ENCODE measurements at places on chromosomes 16 and 17. TPM values are rescaled to one million over a fixed set of nuclear protein-coding genes. Genes with fewer than 3 reads are reported as not detected.

CCL1 gene
- not detected for total RNA-seq

GRCh38 chr17:77285594-77286390 lies 145.0 kb downstream of the SEC14L1 start:
- H3K27ac ChIP-seq = peak overlapping the region; percentile 98
- DNase-seq = peak; percentile 81
- no peak overlapping the region for H3K4me3 ChIP-seq
- peaks cover 18% of the 10 kb centered on the region for H3K4me1 ChIP-seq
- no peaks in the 10 kb centered on the region for H3K27me3 ChIP-seq

- peaks cover 10% of the 10 kb centered on the region for H3K4me1 ChIP-seq
- no peaks in the 10 kb centered on the region for H3K36me3 ChIP-seq
- H3K27ac ChIP-seq = peak overlapping the region; percentile 71
- H3K27me3 ChIP-seq = no peaks in the 10 kb centered on the region
- peak; percentile 26 for DNase-seq
These were observed 39.0 kb upstream of the EMP2 start for GRCh38 chr16:10619271-10619849.

- DNase-seq = no peak
- H3K27ac ChIP-seq = no peak overlapping the region
These were observed 55.3 kb downstream of the PIGL start for GRCh38 chr17:16272111-16272840.

Measured in breast epithelium (tissue), 4 donors.